Foreskin melanocyte (primary cell): ENCODE measurements at places on chromosomes 7 and 10.

DNA sequence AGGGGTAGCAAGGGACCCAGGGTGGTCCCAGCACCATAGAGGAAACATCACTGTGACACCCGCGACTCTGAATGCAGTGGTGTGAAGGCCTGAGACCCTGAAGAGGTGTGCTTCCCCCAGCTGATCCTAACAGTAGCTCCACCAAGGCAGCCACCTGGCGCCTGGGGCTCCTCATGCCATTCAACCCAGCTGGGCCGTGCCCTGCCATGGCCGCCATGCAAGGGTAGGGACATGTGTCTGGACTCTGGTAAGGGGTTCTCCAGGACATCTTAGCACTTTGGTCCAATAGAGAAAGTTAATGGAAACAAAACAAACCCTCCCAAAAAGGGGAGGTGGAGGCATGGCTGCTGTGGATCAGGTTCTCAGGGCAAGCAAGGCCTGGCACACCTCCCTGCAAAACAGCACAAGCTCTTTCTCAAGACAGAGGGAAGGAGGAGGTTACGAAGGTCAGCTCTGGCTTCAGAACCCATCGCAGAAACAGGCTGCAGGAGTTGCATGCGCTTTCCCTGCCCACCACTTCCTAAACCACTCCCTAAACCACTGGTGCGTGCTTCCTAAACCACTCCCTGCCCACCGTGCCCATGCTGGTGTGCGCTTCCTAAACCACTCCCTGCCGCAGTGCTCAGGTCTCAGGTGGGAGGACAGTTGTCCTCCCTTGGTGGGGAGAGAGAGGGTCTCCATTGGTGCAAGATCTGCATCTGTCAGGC lies 108.7 kb downstream of the LARP4B start:
- DNase-seq = no peak

- DNase-seq = no peak
Observed at GRCh38 chr10:93481637-93482144, 443 bp downstream of the MYOF start.

DNA sequence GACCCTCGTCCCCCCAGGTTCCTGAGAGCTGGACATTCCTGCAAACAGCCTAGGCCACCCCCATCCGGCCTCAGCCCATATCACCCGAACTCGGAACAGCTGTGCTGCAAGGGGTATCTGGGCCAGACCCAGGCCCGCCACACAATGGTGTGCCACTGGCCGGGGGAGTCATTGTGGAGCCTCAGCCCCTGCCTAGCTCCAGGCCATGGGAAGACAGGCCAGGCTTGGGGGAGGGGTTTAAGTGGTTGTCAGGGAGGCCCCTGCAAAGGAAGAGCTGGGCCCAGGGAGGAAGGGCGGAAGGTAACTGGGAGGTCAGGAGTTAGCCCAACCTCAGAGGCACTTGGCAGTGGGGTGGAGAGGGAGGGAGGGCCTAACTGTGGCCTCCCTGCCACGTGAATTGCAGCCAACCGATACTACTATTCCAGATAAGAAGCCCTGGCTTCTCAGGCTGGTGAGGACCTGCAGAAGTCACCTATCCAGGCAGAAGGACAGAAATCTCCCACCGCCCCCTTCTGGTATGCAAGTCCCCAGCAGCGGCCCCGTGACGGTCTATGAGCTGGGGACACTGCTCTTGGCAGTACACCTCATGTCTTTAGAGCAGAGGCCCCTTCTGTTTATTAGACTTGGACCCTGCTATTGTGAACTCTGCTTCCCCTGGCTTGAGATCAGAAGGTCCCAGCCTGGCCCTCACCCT lies 26.8 kb downstream of the VSIR start:
- no peak for DNase-seq

- no peak for DNase-seq
Observed at GRCh38 chr7:34298492-34299013, 359.5 kb upstream of the NPSR1 start.

- DNase-seq = no peak
Observed at GRCh38 chr10:10149899-10150298, 867.8 kb upstream of the CELF2 start.

DNA sequence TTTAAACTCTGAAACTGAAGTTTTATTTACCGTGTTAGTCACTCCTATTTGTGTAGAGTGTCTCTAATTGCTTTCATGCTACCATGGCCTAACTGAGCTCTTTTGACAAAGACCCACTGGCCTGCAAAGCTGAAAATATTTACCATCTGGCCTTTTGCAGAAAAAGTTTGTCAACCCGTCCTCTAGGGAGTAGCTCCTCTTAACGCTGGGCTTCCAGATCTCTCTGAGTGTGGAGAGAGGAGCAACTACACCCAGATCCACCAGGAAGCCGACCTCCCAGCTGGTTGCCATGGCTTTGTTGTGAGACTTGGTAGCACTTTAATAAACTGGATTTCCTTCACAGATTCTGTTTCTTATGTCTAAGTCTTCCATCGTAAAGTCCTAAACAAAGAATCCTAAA lies 4.2 kb upstream of the C10orf71 start:
- no peak for DNase-seq

- no peak for DNase-seq
Observed at GRCh38 chr10:128713471-128713870, 587.2 kb upstream of the MKI67 start.

DNA sequence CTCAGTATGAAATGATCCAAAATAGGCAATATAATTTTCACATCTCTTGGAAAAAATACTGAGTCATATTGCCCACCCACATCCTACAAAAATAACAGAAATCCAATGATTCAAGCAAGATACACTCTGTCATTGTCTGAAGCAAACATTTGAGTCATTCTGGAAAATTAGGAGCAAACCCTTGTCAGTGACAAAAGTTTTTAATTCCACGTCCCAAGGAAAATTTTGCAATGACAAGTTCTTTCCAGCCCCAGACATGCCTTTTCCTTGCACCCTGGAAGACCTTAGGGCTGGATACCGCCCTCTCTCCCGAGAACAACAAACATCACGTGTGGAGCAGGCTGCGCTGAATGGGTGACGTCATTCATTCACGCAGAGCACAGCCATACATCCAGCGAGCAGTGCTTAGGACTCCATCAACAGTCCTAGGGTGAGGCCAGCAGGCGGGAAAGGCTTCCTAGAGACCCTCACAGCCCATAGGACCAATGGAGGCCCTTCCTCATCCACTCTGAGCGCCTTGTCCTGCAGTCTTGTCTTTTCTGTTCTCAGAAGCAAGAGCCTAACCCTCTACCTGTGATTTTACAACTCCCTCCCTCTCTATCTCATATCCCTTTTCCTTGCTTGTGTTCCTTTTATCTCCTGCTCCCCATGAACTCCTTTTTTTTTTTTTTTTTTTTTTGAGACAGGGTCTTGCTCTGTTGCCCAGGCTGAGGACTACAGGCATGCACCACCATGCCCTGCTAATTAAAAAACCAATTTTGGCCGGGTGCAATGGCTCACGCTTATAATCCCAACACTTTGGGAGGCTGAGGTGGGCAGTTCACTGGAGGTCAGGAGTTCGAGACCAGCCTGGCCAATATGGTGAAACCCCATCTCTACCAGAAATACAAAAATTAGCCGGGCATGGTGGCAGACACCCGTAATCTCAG lies 23.5 kb upstream of the KDM7A start:
- peak; percentile 4 for DNase-seq

DNA sequence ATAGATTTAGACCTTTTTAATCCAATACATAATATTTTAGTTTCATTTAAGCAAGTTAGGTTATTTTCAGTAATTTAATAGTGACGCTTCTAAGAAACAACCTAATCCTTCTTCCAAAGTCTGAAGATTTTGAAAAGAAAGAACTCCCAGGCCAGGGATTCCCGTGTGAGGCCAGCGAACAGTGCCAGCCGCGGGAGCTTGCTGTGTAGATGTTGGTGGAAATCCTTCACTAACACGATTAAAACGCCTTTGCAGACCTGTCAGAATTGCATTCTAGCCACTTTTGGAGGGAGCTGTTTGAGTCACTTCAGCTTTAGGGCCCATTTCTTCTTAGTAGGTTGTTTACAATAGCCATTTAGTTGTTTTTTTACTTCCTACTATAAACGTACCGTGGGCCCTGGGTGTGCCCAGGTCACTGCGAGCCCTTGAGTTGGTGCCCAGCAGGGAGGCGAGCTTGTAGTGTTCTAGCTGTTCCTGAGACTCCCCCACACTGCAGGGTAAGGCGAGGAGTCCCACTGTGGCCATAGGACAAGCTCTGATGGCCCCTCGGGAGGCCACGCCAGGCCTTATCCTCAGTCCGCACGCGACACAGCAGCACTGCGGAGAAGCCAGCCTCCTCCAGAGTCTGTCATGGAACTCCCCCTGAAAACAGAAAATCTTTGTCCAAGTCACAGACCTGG lies 32.3 kb downstream of the PPP2R2D start:
- DNase-seq = no peak

GRCh38 chr7:90825779-90826178 lies 229.7 kb downstream of the CDK14 start:
- no peak for DNase-seq

- no peak for DNase-seq
Observed at GRCh38 chr7:149444287-149444686, 16.6 kb downstream of the ZNF777 start.

- no peak for DNase-seq
Observed at GRCh38 chr10:118963933-118964332, 65.6 kb upstream of the NANOS1 start.

DNA sequence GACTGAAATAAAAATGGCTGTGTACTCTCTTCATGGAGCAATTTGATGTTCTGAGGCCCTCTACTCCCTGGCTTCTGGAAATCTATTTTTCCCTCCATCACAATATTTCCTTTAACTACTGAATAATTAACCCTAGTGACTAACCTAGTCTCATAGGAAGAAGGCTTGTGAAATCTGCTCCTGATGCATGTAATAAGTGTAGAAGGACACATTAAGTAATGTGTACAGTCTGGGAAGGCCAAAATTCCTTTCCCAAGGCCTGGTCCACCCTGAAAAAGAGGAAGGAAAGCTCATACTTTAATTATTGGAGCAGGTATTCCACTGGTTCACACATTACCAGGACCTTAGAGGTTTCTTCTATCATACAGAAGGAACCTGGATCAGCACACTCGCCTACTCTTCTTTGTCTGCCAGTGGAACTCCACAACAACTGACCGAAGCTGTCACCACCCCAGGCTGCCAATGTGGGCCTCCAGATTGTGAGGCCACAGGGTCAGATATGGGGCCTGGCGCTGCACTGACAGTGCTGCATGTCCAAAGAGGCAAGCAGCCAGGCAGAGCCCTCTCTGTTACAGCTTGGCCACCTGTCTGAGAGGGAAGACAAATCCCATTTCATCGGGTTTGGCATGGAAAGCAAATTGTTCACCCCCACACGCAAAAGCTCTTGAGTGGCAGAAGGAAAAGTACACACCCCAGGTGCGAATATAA lies 54.4 kb upstream of the FAM133B start:
- no peak for DNase-seq

GRCh38 chr7:155377838-155378579 lies 79.9 kb upstream of the EN2 start:
- DNase-seq = no peak

- DNase-seq = peak; percentile 55
Observed at GRCh38 chr7:129615018-129615417, 3.5 kb downstream of the NRF1 start.

- peak; percentile 78 for DNase-seq
Observed at GRCh38 chr10:90871279-90871765, 452 bp upstream of the RPP30 start.

DNA sequence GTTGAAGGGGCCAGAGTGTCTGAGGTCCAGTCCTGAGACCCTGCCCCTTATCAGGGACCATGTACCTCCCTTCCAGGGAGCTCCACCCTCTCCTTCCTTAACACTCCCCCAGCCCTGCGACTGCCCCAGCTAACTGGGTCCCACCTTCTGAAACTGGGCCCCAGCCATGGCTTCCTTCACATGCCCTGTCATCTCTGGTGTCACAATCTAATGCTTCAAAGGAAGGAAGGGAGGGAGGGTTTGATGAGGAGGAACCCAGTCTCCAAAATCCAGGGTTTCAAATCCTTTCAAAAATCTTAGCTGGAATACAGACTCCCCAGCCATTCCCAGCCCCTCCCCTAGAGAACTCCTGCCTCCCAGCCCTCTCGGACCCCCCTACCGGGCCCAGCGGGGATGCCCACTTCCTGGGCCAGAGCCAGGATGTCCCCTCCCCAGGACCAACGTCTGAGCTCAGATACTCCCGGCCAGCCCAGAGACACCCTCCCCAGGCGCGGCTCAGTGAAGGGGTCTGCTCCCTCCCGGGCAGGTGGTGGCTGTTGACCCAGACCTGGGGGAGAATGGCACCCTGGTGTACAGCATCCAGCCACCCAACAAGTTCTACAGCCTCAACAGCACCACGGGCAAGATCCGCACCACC lies 18.0 kb downstream of the C10orf105 start:
- DNase-seq = no peak

- DNase-seq = no peak
Observed at GRCh38 chr7:121541457-121541856, 145.3 kb upstream of the FAM3C start.

- no peak for DNase-seq
Observed at GRCh38 chr10:88687853-88688467, 18.1 kb upstream of the LIPK start.

- DNase-seq = peak; percentile 64
Observed at GRCh38 chr10:58414270-58415041, 29.2 kb downstream of the TFAM start.

- DNase-seq = no peak
Observed at GRCh38 chr10:43254881-43255633, 11.8 kb downstream of the RASGEF1A start.

DNA sequence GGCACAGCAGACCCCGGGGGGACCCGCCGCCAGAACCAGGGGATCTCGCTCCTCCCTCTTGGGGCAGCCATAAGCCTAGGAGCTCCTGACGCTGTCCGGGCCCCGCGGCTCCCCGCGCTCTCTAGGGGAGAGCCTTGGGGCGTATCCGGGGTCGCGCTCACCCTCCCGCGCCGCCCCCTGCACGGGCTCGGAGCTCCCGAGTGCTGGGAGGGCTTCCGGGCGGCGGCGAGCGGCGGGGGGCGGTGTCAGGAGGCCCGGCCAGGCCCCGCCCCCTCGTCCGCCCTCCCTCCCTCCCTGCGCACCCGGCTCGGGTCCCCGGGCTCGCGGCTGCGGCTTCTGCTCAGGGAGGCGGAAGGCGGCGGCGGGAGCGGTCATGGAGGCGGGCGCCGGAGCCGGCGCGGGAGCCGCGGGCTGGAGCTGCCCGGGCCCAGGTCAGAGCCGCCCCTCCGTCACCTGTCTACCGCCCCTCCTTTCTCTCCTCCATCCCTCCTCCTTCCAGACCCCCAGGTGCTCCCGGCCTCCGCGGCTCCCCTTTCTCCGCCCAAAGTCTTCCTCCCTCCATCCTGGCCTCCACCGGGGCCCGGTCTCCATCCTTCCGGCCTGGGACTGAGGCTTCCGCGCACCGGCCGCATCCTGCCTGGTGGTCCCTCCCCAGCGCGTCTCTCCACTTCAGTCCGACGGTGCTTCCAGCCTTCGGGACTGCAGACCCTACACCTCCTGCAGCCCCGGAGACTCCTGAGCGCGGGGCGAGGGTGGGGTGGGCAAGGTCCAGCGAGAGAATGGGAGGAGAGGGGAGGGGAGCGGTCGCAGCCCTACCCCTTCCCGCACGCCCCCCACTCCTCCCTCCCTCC lies at the start of gene CCDC136:
Gene CCDC136 (plus strand): TSS at position 848 of the 851 bp plus-strand sequence. CDS start 444 bp downstream, outside the sequence.
- DNase-seq = no peak

- no peak for DNase-seq
Observed at GRCh38 chr7:128882134-128882533, 19.5 kb downstream of the ATP6V1F start.
